ENCODE measurements at places on chromosomes 6 and 20.

DNA sequence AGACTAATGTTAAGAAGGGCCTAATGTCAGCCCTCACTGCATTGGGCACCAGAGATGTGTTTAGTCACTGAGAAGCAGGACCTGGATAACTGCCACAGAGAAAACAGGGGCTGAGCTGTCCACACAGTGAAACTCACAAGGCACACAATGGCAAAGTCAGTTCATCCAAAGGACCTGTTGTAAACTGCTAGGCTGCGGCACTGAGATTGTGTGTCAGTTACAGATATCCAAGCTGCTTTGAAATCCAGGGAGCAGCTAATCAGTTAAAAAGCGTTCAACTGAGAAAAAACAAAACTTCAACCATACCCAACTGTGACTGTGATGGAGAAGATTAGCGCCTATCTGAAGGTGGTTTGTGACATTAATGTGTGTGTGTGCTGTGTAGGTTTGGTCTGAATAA lies 27.8 kb upstream of the TMEM14A start:
- no peak for DNase-seq

GRCh38 chr20:48292806-48293205 lies 507.5 kb upstream of the SULF2 start:
- no peak for DNase-seq

GRCh38 chr20:17637413-17637780 lies 44.6 kb downstream of the RRBP1 start:
- no peak for DNase-seq

GRCh38 chr6:143361536-143362191 lies 88.8 kb downstream of the ADAT2 start:
- no peak for DNase-seq

- no peak for DNase-seq
Observed at GRCh38 chr20:610130-611046, at the start of gene TCF15. TCF15 (minus strand) TSS chr20:610309; CDS start chr20:610237, 72 bp downstream.

- no peak for DNase-seq
Observed at GRCh38 chr20:3658019-3658715, 5.0 kb downstream of the GFRA4 start.

DNA sequence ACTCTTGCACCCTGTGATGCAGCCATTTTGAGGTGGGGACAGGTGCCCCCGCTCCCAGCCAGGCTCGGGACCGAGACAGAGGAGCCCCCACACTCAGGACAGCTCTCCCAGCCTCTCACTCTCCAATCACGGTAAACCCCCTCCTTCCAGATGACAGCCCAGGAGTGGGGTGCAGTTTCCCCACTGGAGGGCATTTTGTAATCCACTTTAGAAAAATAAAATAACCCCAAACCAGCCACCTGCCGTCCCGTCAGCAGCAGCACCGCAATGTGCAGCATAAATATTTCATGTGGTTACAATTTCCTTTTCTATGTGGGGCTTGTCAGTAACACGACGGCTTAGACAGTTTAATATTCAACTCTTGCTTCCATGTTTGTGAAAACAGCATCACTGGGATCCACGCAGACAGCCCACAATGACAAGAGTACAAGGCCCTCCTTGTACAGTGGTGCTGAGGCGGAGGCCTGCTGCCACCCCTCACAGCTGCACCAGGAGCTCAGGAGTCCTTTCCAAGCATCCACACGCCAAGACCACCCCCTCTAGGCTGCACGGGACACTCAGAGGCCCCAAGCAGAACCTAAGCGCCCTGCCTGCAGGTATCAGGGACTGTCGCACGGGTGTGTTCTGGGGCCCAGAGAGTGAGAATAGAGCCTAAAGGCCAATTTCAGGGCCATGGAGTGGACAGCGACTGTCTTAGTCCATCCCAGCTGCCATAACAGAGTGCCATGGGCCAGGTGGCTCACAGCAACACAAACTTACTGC lies 116.7 kb downstream of the JPH2 start:
- peak; percentile 27 for DNase-seq

DNA sequence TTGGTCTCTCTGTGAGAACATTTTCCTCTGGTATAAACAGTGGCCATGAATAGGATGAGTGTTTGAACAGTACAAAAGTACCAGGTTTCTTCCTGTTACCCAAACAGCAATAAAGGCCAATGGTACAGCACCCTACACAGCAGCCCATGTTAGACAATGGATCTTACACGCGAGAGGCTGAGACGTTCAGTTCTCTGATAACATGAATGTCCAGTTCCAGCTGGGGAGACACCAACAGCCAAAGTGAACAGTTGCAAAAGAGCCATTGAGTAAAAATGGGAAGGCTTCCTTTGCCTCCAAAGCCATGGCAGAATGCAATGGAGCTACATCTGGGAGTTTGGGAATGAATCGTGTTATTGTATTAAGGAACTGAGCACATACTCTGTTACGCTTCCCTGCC lies 246.8 kb upstream of the SGK1 start:
- no peak for DNase-seq

DNA sequence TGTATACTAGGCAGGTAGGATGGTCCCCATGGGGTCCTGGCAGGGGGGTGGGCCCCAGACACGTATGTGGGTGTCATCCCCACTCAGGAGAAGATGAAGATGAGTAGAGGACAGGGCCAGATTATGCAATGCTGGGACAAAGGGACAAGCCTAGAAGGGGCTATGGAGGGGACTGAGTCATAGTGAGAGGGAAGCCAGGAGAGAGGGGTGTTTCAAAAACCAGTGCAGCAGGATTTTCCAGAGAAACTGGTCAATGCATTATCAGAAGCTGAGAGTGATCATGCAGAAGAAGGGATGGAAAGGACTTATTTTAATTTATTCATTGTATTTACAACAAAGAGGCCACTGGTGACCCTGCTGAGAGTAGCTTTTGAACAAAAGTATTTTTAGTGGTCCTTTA lies 74.0 kb downstream of the PPP1R3G start:
- DNase-seq = no peak

DNA sequence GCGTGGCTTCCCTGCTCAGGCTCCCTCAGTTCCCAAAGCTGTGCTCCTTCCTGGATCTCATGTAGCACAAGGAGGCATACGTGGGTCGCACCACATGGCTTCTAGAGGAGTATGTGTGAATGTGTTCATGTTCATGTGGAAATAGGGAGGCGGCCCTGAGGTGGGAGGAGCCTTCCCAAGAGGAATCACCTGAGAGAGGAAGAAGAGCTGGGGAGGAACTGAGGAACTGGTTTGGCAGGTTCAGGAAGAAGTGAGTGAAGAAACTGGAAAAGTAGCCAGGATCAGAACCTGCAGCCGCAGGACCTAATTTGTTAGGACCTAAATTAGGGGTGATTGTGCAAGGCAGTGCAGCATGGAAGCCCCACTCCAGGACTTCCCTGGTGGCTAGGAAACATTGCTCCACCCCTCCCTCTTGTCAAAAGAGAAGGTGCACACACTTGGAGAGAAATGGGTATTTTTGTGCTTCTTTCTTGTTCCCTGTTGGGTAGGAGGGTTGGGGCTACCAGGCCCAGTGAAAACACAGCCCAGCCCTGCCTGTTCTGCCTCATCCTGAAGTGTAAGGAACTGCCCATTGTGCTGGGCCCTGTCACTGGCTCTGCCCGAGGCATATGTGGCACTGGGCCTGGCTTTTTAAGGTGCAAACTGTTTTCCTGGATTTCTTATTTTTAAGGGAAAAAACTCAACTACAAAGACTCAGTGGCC lies 20.7 kb downstream of the SYNJ2 start:
- DNase-seq = no peak

DNA sequence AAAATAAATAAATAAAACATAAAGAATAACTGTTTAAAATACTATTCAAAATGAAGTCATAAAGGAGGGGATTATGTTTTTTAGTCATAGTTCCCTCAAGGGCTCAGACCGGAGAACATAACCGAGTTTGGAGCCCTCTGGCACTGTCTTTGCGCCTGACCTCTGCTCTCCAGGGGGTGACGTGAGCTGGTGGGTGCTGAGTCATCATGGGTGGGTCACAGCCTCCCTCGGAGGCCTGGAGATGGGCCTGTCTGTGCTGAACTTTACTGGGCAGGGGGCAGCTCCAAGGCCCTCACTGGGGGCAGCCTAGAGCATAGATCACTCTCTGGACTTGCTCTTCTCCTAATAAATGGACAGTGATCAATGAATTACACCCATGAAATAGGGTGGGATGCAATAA lies 3.1 kb upstream of the MAVS start:
- no peak for DNase-seq

GRCh38 chr6:39961178-39961577 lies 26.9 kb upstream of the MOCS1 start:
- no peak for DNase-seq

GRCh38 chr20:9635750-9636149 lies 121.4 kb downstream of the LAMP5 start:
- DNase-seq = no peak

GRCh38 chr6:33739571-33739970 lies 7.1 kb downstream of the IP6K3 start:
- DNase-seq = no peak

- no peak for DNase-seq
Observed at GRCh38 chr6:35388030-35388429, 45.7 kb downstream of the PPARD start.

GRCh38 chr6:37011656-37012378 lies 6.4 kb downstream of the FGD2 start:
- no peak for DNase-seq

DNA sequence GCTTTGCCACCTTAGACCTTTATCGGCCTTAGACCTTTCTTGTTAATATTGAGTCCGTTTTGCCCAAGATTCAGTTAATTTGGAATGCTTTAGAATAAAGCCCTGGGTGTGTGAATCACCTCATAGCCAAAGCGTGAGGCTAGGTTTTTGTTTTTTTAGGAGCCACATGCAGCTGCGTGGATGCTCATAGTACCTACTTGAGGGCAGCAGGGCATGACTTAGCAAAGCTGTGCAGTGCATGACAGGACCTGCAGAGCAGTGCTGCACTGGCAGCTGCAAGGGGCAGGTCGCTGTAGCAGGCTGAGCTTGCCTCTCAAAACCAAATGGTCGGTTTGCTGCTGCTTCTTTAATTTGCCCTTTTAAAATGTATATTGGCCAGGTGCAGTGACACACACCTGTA lies 116.1 kb downstream of the JAG1 start:
- no peak for DNase-seq

DNA sequence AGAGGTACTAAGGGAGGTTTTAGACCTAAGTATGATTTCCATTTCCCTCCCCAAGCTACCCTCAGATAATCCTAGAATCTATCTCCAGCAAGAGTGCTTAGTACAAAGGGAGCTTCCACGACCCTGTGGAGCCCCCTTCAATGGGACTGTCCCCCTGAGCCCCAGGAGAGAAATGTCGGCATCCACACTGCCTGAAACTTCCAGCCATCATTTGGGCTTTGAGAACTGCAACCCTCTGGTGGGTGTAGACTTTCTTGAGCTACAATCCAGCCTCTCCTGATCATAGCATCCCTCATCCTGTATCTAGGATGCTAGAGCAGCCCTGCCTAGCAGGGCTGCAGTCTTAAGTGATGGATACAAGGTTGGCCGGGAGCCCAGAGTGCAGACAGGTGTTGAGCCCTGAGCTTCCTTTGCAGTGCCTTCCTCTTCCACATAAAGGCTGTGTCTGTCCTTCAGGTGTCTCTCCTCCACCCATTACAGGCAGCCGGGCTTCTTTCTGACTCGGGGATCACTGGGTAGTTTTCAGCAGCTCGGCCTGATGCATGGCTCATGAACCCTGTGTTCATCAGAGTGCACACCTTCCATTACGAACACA lies 424.5 kb downstream of the PREX1 start:
- DNase-seq = no peak

- DNase-seq = peak; percentile 52
Observed at GRCh38 chr6:37514321-37514771, 14.7 kb upstream of the CCDC167 start.

DNA sequence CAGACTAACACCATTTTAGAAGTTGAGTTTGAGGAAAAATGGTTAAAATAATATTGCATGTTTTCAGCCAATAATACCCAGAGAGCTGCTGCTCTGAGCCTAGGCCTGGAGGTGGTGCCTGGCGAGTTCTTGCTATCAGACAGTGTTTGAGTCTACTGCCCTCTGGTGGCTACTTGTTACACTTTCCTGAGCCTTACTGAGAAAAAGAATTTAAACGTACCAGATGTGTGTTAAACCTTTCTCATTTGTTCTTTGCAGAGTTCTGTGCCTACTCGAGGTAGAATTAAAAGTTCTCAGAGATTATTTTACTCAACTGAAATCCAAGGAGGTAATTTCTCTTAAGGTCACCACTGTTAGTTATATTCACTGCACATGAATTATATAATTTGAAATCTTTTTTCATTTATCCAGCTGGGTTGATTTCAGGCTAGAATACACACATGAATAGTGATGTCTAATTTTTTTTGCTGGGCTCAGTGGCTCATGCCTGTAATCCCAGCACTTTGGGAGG lies 38.2 kb downstream of the SHLD1 start:
- peak; percentile 69 for DNase-seq

DNA sequence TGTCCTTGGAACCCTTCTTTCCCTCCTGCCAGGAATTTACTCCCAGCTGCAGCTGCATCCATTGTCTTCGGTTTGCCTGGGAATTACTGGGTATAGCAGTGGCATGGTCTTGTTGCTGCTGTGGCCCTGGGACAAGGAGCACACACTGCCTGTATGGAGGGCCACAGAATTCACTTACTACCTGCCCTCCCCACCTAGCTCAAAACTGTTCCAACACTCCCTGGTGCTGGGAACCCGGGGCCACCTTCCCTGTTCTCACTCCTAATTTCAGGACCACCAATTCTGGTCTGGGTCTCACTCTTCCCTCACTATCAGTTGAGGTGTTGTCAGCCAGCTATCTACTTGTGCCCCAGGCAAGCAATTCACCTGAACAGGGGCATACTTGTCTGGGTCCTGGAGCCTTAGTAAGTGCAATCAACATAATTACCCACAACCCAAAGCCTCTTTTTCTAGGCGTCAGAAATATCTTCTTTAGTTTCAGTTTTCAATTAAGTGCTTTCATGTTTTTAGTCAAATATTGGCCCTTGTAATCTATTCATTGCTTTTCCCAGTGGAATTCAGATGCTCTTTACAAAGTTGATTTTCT lies 47.2 kb downstream of the METTL24 start:
- DNase-seq = no peak

DNA sequence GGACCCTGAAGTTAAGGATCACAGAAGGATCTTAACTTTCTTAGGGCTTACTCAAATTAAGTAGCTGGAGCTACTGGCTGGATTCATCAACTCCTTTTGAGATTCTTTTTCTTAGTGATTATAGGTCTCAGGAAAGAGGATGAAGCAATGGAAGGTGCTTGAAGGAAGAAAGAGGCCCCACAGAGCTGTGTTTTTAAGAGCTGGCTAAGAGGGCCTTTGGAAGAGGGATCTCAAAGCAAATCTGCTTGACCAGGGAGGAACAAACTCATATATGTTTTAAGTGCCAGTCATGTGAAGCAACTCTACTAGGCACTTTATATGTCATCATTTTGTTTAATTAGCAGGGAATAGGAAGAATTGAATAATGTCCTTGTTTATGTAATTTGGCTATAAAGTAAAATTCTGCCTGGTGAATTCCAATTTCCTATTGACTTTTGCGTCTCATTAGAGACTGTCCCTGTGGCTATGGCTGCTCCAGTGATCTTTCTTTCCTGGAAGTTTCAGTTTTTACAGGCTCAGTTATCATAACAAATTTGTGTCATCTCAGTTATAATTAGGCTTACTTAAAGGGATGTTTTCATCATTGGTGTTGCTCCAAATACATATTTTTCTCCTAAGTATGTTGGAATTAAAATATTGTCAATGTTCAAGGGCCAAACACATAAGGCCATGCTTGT lies 222.8 kb upstream of the CITED2 start:
- no peak for DNase-seq

- no peak for DNase-seq
Observed at GRCh38 chr6:140850438-140850837, 1282.3 kb upstream of the GJE1 start.

- no peak for DNase-seq
Observed at GRCh38 chr6:41341580-41341979, 6.2 kb downstream of the NCR2 start.
